Testis (tissue), 5 donors: ENCODE measurements at places on chromosomes 12 and 14.

- DNase-seq, result no peak
These were observed 25.5 kb upstream of the SNAPC1 start for GRCh38 chr14:61736751-61737150.

DNA sequence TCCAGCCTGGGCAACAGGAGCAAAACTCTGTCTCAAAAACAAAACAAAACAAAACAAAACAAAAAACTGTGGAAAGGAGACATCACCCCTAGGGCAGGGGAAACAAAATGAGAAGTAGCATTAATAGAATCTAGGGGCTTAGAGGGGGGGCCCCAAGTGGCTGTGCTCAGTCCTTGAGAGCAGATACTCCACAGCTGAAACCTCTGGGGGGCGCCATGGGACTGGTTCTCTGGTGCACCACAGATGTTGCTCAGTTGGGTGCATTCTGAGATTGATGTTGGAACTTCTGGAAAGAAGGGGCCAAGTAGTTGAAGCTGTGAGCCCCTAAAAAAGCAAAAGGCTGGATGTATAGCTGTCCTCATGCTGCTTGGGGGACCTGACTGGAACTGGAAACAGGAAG is 11.8 kb upstream of the SYNE2 start:
- peak; percentile 43 for DNase-seq

DNA sequence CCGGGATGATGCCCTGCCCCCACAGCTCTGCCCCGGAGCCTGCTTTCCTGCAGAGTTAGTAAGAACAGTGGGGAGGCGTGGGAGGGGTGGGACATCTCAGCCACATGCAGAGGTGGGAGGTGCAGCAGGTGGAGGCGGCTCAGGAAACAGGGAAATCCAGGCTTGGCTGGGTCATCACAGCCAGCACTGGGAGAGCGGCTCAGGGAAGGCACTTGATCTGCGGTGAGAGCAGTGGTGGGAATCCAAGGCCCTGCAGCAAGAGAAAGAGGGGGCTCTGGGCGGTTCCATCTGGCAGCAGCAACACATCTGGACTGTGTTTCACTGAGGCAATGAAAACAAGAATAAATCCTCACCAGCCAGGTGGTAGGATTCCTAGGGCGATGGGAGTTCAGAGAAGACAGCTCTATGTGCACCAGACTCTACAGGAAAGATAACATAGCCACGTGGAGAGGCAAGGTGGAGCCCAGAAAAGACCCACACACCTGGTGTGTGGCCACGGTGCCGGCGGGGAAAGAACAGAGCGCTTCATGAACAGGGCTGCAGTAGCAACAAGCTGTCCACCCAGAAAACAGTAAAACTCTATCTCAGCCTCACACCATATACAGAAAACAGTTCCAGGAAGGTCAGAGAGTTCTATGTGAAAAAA is 57.6 kb downstream of the CCDC85C start:
- no peak for DNase-seq

DNA sequence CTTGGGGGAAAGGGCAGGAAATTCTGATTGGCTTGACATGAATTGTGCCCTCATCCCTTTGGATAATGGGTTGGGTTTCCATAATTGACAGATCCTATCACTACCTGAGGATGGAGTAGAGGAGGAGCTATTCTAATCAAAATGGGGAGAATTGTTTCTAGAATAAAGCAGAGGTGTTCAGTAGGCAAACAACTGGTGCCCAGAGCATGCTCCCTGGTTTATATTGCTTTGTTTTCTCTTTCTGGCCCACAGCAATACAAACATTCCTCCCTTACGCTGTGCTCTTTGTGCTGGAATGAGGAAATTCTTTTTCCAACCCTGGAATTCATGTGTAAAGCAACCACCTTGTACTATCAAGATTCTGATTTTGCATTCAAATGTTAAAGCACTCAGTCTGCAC is 147.4 kb downstream of the RASSF9 start:
- DNase-seq, result no peak

DNA sequence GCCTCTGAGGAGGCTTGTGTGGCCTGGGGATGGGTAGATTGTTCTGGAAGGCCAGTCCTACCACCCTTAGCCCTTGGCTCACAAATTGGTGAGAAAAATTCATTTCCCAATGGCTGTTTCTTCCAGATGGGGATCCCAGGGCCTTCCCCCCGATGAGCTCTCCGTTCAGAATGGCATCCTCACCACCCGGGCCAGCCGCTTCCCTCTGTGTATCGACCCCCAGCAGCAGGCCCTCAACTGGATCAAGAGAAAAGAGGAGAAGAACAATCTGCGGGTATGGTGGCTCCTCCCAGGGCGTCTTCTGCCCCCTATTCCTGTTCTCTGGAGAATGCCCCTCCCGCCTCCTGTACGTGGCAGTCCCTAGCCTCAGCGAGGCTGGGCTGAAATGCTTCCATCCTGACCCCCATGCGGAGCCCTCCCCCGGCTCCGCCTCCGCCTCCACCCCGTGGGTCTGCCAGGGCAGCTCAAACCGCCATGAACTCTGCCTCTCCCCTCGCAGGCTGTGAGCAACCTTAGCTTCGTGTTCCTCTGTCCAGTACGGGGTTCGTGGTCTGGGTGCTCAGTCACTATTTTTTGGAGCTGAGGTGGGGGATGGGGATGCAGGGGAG is 57.8 kb downstream of the CCDC92 start:
- no peak for DNase-seq

- DNase-seq, result no peak
These were observed 50.5 kb downstream of the KITLG start for GRCh38 chr12:88529531-88530488.

DNA sequence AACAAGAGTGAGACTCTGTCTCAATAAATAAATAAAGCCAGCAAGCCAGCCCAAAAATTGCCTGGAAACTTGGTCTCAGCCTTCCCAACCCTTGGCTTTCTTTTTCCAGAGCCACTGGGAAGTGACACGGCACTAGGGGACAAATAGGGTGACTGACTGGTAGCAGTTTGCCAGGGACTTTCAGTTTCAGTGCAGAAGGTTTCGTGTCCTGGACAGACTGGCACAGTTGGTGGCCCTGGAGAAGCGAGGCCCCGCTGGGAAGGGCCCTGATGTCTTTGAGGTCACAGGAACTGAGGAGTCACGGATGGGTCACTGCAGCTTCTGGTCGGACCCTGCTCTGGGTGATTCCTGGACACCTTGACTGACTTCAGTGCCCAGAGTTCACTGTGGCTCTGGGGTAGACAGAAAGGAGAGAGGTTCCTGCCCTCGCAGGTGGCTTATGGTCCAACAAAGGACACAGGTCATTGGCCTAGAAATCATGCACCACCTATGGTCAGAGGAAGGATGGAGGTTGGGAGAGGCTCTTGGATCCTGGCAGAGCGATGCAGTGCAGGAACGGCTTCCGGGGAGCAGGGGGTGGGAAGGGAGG is 2.7 kb downstream of the LRRC43 start:
- no peak for DNase-seq

DNA sequence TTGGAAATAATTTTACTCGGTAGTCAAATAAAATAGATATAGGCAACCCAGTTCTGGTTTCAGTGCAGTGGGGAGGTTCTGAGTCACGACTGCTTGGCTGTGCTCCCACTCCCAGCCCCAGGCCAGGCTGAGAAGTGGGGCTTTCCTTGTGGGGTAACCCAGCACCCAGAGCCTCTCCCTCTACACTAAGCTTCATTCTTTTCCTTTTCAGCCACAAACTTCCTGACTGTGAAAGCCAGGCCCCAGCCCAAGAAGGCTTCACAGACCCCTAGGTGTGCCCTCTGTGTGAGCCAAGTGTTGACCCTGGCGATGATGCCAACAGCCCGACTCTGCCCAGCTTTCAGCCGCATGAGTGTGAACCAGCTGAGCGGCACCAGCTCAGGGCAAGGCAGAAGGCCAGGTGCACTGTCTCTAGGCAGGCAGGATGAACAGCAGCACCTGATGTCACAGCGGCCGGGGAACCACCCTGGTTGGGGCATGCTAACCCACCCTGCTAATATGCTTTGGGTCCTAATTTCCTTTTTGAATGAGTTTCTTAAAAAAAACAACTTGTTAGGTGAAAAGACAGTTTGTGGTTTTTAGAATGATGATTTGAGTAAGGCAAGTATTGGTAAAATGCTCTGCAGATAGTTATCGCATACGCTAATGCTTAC is 42.2 kb upstream of the ATP23 start:
- DNase-seq, result no peak

DNA sequence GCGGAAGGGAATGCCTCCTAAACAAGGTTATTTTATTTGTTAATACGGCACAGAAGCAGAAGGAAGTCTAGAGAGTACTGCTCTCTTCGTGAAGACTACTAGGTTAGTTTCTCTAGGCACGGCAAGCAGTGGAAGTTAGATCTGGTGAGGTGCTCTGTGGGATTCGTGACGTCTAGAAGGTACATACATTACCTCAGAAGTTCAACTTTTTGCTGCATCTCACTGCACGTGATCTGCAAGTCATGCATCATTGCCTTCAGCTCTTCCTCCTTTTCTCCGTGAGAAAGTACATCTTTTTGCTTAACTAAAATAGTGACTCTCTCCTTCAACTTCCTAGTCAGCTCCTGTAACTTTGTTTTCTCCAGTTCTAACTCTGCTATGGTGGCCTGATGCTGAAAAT is 74.7 kb downstream of the NIN start:
- no peak for DNase-seq

- DNase-seq, result peak; percentile 36
These were observed 7.5 kb downstream of the TMEM52B start for GRCh38 chr12:10186299-10186698.

GRCh38 chr12:108689314-108690190 is 41.8 kb downstream of the CORO1C start:
- DNase-seq, result no peak

GRCh38 chr14:105880616-105881015 is 354.2 kb downstream of the TMEM121 start:
- DNase-seq, result no peak

DNA sequence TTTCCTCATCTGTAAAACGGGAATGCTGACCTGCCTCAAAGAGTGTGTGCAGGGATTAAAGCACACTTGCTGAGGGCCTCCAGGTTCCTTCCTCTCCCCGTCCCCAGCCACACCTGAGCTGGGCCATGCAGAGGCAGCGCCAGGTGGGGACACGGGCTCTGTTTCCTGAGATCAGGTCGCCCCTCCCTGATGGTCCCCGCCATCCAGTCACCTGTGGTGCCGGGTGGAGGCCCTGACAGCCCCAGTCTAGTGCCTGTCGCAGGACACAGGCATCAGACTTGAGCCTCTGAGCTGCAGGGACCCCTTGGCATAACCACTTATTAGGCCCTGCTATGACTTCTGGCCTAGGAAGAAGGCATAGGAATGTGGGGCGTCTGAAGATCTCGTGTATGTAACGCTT is 12.5 kb downstream of the CHGA start:
- no peak for DNase-seq

GRCh38 chr14:51028851-51029754 is 65.8 kb downstream of the TRIM9 start:
- DNase-seq, result no peak

DNA sequence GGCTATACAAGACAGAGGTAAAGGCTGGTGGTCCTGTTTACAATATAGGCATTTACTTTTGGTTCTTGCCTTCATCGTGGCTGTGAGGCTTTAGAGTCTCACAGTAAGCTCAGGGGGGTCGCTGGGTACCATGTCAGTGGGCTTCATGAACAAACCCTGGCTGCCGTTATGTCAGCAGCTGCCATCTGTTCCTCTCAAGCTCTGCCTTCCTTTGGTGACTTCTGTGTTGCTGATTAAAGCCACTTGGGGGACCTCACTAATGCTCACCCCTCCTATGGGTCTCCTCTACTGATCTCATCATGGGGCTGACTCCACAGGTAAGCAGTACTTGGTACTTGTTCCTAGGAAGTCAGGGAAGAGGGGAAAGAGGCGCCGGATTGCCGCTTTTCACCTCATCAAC is 268.7 kb downstream of the TTC6 start:
- no peak for DNase-seq
